ENCODE measurements at places on chromosomes 1 and 21.

- no peak for DNase-seq
Measured at GRCh38 chr1:188719735-188720134, 1757.9 kb downstream of the BRINP3 start.

DNA sequence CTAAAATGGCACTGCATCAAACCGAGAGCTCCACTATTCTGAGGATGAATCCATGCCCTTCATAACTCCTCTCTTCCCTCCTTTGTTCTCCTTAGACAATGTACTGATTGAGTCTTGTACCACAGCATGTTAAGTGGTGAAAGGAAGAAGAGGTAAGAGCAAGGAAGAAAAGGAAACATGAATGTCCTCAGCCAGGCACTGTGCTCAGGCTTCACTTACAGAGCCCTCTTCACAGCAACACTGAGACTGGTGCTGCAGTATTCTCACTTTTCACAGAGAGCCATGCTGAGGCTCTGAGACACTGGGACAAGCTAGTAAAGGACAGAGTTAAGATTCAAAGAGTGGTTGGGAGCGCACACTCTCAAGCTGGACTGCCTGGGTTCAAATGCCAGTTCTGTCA is 143.5 kb downstream of the AKT3 start:
- no peak for DNase-seq

GRCh38 chr21:17793246-17794123 is 25.7 kb downstream of the C21orf91 start:
- peak; percentile 4 for DNase-seq

GRCh38 chr1:29964718-29965533 is 728.6 kb downstream of the PTPRU start:
- DNase-seq, result no peak

DNA sequence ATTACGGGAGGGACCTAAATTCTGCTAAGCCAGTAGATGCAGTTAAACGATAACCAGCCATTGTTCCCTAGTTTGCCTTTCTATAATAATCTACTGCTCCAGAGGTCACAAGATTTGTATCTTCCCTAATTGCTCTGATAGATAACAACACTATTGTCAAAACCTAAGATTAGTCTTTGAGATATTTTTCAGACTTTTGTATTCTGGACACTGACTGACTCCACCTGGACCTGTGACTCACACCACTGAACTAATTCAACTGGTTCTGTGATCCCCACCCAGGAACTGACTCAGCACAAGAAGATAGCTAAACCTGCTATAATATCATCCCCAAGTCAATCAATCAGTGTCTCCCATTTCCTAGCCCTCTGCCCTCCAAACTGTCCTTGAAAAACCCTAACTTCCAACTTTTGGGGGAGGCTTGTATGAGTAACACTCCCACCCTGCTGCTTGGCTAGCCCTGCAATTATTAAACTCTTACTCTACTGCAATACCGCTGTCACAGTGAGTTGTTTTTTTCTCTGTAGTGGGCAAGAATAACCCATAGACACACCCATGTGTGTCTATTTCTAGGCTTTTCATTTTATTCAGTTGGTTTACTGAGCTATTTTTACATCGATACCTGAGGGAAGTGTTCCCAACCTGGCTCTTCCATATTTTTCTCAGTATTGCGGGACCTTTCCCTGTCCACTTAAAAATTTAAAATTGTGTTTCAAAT is 11.2 kb downstream of the KIFAP3 start:
- DNase-seq, result peak; percentile 29

DNA sequence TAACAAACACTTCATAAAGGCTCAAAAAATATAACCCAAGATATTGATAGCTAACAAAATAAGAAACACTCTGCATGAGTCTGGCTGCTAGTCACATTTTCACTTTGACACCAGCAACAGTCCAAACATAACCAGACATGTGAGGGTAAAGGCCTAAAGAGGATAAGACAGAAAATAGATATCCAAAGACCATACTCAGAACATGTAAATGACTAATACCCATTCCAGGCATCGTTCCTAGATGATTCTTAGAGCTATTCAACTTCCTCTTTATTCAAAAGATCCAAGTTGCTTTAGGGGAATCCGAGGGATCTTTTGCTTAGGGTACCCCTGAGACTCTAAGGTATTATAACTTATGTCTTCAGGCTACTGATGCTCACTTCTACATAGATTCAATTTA is 5.1 kb downstream of the COL24A1 start:
- peak; percentile 34 for DNase-seq

GRCh38 chr1:232702911-232703310 is 73.0 kb upstream of the SIPA1L2 start:
- DNase-seq, result no peak

DNA sequence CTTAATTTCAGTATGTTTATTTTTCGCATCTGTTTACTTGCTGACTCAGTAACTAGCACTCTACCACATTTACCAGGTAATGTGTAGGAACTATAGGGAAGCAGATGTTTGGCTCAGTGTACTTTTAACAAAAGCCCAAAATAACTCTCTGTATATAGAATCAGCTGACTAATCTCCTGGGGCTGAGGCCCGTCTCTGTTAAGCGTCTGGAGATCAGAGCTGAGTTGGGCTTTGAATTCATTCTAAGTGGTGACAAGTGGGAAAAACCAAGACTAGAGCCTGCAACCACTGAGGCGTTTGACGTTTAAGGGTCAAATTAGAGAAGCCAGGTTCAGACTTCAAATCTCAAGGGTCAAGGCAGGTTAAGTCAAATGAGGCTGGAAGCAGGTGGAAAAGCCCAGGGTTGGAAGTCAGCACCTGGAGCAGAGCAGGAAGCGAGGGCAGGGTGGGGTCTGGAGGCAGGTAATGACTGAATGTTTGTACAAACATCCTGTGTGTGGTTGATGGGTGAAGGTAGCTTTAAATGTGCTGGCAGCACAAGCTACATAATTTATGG is 56.8 kb upstream of the LYST start:
- peak; percentile 43 for DNase-seq

GRCh38 chr1:91224878-91225277 is 179.8 kb downstream of the HFM1 start:
- DNase-seq, result no peak

DNA sequence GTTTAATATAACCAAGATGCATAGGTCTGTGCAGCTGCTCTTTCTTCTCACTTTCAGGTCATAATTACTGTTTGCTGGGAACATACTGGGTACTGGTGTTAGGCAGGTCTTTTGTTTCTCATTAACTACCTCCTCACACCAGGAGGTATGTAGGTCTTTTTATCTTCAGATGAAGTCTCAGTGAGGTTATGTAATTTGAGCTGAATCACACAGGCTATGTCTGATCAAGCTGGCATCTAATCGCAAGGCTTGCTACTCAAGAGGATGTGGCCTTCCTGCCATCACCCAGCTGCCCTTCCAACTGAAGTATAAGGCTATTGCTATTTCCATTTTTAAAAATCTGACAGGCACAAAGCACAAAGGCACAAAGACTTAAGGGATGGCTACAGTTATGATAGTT is 96.4 kb downstream of the RUNX1 start:
- DNase-seq, result no peak

DNA sequence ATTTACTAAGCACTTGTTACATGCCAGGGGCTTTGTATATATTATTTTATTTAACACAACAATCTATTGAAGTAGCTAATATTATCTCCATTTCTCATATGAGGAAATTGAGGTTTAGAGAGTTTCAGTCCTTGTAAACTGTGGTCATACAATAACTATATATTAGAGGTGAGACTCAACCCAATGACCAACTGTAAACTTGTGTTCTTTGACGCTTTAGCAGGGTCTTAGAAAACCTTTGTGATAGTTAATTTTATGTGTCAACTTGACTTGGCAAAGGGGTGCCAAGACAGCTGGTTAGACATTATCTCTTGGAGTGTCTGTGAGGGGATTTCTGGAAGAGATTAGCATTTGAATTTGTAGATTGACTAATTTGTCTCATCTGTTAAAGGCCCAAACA is 252.4 kb upstream of the B3GALT2 start:
- no peak for DNase-seq

DNA sequence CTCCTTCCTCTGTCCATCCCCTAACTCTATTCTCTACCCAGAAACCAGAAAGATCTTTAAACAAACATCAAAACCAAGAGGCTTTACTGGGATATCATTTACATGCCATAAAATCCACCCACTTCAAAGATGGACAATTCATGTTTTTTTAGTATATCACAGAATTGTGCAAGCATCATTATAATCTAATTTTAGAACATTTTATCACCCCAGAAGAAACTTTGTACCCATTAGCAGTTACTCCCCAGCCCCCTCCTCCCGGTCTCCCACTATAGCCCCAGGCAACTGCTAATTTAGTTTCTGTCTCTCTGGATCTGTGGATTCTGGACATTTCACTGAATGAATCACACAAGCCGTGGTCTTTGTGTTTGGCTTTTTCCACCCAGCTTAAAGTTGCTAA is 4.8 kb upstream of the SELENON start:
- DNase-seq, result no peak

DNA sequence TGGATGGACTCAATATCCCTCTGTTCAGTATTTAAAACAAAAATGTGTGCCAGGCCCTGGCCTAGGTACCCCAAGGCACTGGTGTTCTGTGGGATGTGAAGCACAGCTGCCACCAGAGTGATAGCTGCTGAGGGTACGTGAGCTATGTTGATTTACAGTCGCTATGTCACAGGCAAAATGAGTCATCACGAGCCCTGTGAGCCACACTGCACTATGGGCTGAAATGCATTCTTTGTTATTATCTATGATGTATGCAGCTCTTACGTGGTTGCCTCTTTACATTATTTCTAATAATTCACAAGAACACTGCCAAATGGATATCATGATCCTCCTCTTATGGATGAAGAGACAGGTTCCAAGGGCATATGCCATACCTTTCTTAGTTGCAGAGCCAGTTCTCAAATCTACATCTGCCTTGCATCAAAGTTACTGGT is 2.1 kb downstream of the TEX38 start:
- peak; percentile 79 for DNase-seq

DNA sequence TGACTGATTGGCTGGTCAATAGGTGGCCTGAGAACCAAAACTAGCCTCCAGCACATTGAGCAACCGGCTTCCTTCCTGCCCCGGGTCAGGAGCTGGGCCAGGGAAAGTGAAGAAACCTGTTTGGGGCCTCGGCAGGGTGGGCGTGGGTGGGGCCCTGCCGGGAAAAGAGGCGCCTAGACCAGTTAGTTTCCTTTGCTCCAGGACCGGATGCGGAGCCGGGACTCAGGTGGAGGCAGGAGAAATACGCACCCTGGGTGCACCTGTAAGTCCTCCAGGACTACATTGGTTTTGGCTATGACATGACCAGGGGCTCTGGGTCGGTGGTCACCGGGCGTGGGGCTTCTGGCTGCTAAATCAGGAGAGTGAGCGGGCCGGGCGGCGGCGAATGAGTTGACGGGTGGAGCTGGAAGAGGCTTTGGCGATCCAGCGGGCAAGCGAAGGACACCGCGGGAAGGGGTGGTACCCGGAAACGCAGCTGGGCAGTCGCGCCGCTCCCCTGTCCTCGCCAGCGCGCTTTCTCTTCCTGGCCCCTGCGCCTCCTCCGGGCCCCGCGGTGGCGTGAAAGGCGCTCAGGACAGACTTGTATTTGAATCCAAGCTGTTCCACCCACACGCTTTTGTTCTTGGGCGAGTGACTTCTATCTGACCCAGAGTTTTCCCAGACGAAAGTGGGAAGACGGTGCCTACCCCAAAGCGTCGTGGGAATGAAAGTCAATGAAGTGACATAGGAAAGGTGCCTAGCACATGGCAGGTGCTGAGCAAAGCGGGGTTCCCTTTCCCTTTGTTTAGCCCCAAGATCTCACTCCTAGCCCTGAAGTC is 30.6 kb upstream of the JUN start:
- peak; percentile 52 for DNase-seq

DNA sequence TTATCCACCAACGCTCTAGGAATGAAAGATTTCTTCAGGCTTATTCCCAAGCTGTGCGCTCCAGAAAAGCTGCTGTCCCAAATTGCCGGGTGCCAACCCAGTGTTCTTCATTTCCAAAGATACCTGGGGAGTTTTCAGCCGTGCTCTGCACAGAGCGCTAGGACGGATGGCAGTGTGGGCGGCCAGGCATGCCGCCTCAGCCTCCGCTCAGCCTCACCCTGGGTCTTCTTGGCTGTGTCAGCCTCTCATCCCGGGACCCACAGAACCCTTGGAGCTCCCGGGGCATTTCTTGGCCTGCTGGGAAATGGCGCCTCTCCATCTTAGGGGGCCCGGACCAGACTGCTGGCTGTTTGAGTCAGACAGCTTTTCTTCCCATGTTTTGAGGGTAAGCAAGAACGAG is 116.9 kb upstream of the SLC25A33 start:
- no peak for DNase-seq

DNA sequence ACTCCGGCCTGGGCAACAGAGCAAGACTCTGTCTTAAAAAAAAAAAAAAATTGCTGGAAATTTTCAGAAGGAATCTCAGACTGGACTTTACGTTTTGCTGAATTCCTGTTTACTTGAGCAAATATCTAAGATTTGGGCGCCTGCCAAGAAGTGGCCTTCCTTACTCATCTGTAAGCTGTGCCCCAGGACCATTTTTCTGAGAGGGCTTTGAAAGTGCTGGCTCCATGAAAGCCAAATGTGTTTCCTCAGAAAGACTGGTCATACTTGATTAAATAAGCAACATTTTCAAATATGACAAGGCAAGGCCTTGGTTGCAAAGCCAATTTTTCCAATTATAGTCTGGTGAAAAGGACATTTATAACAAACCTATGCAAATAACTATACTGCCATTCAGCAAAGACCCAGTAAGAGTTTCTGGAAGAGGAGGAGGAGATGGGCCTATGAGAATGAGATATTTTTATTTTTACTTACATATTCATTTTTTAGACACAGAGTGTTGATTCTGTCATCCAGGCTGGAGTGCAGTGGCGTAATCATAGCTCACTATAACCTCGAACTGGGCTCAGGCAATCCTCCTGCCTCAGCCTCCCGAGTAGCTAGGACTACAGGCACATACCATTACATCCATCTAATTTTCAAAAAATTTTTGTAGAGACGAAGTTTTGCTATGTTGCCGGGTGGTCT is 56.3 kb upstream of the HTR1D start:
- DNase-seq, result peak; percentile 88

- no peak for DNase-seq
Measured at GRCh38 chr21:20852866-20853265, 145.3 kb upstream of the NCAM2 start.

GRCh38 chr1:220880726-220881506 is 1.7 kb downstream of the HLX start:
- DNase-seq, result no peak

GRCh38 chr1:216464489-216464888 is 41.2 kb upstream of the USH2A start:
- peak; percentile 77 for DNase-seq

GRCh38 chr1:245986404-245987218 is 520.5 kb downstream of the SMYD3 start:
- peak; percentile 86 for DNase-seq

- no peak for DNase-seq
Measured at GRCh38 chr1:171252482-171252881, 4.2 kb downstream of the FMO1 start.

DNA sequence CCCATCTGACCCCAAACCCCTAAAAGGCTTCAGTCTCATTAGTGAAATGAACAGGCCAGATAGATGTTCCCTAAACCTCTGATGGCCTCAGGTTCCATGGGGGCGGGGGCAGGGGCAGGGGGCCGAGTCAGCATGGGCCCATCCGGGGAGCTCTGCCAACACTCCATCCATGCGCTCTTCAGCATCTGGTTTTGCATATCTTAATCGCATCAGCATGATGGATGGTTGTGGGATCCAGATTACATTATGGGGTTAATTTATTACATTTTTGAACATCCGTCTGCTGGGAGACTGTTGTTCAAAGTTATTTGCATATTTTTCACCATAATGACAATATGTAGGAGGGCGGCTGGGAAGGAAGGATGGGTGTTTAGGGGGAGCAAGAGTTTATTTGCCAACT is 3.1 kb upstream of the MAD2L2 start:
- no peak for DNase-seq

GRCh38 chr1:67983867-67984266 is 66.6 kb downstream of the DIRAS3 start:
- no peak for DNase-seq

Data from brain microvascular endothelial cell (primary cell).